Fibroblast of skin of left biceps (primary cell): ENCODE measurements at places on chromosomes 6 and 20.

DNA sequence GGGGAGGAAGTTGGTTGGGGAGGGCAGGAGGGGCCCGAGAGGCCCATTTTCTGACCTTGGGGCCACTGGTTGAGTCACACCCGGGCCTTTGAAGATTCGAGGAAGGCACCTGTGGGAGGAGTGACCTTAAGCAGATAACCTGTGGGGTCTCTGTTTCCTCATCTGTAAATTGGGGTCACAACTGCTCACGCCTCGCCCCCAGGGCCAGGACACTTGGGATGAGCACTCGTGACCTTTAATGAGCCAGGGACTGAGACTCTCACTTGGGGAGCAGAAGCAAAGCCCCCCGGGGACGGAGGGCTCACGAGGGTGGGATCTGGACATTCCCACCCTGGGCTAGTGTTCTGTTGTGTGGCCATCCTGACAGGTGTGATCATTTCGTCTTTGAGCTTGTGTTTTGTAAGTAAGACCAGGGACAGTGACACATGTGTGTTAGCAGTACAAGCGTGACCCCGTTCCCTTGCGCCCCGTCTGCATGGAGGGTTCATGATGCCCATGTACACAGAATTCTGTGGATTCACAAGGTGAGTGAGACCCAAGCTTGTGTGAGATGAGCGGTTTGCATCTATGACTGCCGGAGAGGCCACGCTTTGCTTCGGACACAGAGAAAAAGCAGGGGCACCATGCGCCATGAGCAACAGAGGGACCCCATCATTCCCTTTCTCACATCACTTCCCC is 79.3 kb upstream of the PMEPA1 start:
- DNase-seq, result no peak

GRCh38 chr6:127749095-127749494 is 151.8 kb downstream of the THEMIS start:
- no peak for DNase-seq

DNA sequence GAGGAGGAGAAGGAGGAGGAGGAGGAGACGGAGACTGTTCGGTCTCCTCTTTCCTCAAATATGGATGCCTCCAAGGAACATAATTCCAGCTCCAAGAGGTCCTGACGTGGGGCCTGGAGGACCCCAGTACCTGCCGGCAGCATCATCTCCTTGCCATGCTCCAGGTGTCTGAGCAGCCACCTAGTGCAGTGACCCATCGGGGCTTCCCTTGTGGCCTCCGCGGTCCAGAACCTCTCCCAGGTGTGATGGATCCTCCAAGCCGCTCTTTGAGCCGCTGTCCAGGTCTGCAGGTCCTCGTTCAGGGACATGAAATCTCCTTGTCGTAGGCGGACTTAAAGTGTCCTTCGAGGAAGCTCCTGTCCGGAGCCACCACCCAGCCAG is 35.8 kb upstream of the HLA-C start:
- no peak for DNase-seq

DNA sequence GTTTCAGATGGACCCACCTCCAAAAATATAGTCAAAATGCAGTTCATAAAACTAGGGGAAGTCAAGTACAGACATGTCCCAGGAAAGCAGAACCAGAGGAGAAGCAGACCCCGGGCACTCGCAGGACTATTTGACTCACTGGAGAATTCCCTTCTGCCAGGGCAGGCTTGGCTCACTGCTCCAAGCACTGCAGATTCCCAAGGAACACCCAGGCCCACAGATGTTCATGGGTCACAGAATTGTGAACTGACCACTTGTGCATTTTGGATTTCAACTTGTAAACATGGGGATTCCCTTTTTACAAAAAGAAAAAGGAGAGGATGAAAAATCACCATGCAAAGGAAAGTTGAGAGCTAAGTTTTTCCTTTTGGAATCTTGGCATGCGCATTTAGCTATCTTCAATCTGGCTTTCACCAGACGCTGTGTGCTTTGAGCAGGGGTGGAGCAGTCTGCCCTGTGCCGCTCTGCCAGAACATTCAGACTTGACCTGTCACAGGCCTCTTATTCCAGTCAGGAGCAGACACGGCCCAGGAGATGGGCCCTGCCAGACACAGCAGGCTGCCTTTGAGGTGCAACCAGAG is 237.5 kb upstream of the TAB2 start:
- no peak for DNase-seq

- DNase-seq, result no peak
Observed at GRCh38 chr6:108114841-108115597, 40.5 kb upstream of the OSTM1 start.

DNA sequence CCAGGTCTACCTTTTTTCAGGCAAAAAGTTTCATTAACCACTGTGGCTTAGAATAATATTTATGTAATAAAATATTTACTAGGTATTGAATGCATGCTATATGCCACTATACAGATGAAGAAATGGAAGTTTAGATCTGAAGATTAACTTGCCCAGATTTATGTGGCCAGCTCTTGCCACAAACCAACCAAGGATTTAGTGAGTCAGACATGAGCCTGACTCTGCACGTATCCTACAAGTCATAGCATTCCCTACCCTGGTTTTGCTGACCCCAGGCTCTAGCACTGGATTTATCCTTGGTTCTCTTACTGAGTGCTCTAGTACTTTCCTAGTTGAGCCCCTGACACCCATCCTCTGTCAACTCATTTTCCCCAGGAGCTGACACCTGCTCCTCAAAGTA is 75.4 kb downstream of the ANKEF1 start:
- no peak for DNase-seq

DNA sequence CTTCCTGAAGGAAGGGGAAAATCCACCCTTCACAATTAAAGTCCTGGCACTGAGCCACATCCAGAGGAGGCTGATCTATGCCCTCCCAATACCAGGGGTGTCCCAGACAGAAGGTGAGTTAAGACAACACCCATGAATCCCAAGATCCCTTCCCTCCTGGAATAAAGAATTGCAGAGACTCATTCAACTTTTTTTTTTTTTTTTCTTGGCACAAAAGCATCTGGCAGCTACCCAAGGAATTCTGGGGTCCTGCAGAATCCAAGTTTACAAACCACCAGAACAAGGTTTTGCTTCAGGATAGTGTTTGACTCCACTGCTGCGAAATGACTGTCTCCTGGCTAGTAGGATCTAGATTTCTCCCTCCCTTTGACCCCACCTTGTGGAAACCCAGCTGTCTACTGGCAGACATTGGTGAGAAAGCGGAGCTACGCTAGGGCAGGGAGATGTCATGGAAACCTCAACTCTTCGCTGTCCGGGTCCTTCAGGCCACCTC is 37.4 kb downstream of the JAG1 start:
- no peak for DNase-seq

DNA sequence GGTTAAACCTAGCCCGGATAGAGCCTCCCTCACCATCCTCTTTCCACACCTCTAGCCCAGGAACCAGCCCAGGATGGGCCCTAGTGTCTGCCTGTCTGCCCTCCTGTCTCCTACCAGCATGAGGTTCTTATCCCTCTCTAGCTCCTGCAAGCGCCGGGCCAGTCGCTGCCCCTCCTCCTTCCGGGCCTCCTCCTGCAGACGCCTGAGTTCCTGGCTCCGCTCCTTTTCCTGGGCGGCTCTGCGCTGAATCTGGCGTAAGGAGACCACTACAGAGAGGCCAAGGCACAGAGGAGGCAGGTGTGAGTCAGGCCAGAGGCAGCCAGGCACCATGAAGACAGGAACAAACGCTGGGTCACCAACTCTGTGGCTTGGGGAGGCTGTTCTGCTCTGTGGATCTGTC is 4.3 kb upstream of the PSORS1C2 start:
- DNase-seq, result no peak

- DNase-seq, result no peak
Observed at GRCh38 chr6:5248302-5249098, 12.2 kb downstream of the LYRM4 start.

- no peak for DNase-seq
Observed at GRCh38 chr6:90000864-90001731, 106.8 kb downstream of the GJA10 start.
